Stimulated activated CD8-positive, alpha-beta memory T cell treated with anti-CD3 and anti-CD28 coated beads, Interleukin-4, amount 100 ng/mL, for 4 hours (primary cell): ENCODE measurements at places on chromosomes 16 and 17.
A peak's percentile ranks its signal among the peaks of the same experiment; 100 is the strongest.

- DNase-seq: no peak
Observed at GRCh38 chr16:57882792-57883191, 80.5 kb upstream of the KIFC3 start.

DNA sequence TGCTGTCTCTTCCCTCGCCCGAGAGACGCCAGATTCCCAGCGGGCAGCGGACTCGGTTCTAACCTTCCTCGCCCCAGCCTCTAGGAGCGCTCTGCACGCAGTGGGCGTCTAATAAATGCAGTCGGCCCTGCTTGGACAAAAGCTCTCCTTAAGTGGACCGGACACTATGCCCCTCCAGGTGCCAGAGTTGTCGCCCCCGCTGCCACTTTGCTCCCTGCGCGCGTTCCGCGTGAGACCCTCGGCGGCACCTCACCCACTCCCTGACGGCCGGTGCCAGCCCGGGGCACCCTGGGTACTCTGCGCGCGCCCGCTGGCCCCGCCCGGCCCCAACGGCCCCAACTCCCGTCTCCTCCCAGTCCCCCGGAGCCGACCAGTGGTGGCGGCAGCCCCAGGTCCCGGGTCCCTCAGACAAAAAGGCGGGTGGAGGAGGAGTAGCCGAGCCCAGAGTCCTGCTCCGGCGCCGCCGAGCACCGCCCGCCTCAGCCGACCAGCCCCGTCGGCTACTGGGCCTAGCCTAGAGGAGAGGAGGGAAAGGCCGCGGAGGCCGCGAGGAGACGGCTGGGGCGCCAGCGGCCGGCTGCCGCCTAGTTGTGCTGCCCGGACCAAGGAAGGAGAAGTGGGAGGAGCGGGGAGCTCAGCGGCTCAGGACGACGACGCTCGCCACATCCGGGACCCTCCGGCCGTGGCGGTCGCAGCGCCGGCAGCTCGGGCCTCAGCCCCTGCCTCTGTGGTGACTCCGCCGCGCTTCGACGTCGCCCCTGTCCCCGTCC is 123.0 kb downstream of the GOSR1 start:
- DNase-seq: peak; percentile 20

- DNase-seq: no peak
Observed at GRCh38 chr16:70686376-70687101, 686 bp upstream of the MTSS2 start.

GRCh38 chr17:59839651-59840328 is 53.0 kb downstream of the TUBD1 start:
- no peak for DNase-seq

DNA sequence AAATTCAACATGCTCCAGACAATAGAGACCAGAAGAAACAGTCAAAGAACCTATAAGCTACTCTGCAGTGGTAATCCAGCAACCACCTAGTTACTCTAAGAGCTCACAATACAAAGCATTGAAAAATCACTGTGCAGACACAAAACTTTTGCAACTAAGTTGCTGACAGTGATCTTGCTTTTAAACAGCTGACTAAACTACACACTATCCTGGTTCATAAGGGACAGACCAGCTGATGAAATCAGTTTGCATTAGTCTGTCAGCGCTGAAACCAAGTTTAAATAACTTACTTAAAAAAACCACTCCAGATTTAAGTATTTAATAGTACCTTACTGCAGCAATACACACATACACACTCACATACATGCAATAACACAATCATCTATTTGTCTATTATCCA is 4.6 kb downstream of the VEZF1 start:
- DNase-seq: no peak

DNA sequence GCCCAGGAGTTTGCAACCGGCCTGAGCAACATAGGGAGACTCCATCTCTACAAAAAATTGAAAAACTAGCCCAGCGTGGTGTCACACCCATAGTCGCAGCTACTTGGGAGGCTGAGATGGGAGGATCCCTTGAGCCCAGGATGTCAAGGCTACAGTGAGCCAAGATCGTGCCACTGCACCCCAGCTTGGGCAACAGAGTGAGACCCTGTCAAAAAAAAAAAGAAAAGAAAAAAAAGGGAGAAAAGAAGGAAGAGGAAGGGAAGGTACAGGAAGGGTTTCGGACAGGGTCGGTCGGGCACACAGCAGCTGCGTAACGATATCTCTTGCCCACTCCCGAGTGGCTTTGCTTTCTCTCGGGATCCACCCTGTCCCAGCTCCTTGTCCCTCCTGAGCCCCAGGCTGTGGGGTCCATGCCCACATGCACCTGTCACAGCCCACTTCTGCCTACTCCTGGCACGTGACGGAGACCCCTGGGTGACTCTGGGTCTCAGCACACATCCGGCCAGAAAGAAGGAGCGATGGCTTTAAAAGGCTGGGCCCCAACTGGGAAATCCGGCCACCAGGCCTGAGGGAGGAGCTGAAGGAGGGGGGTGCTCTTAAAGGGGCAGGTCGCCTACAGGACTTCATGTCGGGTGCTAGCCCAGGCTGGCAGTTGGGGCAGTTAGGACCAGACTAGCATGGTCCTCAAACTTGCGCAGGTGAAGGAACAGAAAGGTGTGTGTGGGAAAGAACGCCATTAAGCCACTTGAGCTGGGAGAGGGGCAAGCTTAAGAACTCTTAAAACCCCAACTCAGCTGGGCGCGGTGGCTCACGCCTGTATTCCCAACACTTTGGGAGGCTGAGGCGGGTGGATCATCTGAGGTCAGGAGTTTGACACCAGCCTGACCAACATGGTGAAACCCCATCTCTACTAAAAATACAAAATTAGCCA is at the start of gene GHDC:
GHDC (minus strand) TSS at position 526 of the 931 bp plus-strand sequence. CDS start 913 bp downstream, outside the sequence.
- peak; percentile 67 for DNase-seq

- DNase-seq: peak; percentile 32
Observed at GRCh38 chr17:72539981-72540897, 419.4 kb downstream of the SOX9 start.

GRCh38 chr17:48427598-48427997 is 2.4 kb downstream of the SKAP1 start:
- DNase-seq: peak; percentile 55

DNA sequence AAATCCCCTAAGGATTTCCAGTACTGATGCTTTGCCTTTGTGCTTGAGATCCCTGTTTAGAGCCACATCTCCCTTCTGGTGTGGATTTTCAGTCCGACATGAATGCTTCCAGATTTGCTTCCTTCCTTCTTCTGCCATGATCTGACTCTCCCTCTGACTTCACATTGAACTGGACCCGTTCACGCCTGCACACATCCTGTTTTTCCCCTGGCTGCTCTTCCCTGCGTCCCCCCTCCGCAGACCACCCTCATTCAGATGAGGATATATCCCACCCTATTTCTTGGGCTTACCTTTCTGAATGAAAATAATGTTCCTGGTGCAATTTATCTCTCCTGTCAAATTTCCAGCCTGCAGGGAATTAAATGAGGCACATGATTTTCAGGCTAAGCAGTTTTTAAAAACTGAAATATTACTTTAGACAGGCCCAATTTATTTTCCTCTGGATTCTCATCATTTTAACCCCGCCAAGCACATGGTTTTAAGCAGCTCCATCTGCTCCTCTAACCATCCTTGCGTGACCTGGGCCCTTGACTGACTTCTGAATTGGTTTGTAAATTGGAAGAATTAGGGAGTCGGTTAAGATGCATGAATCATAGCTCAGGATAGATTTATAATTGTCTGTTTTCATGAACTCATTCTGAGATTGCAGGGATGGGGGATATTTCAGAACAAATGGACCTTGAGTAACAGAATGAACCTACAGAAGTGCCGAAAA is 59.2 kb downstream of the BMERB1 start:
- no peak for DNase-seq

GRCh38 chr17:63419949-63420867 is 25.9 kb downstream of the CYB561 start:
- no peak for DNase-seq

DNA sequence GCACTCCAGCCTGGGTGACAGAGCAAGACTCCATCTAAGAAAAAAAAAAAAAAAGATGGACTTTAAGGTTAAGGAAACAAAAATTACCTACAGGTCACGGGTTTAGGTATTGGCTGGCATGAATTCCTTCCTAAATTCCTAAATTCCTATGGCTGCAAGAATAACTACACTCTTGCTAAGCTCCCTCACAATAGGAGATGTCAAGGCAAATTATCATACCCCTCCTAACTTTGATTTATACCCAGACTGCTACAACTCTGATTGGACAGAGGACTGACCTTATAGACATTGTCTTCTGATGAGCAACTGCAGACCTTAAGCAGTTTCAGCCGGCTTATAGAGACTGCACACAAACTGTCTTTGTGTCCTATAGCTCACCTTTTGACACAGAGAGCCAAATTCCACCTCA is 25.1 kb upstream of the TMC7 start:
- DNase-seq: no peak

- DNase-seq: no peak
Observed at GRCh38 chr17:70290770-70291169, 121.4 kb downstream of the KCNJ2 start.

GRCh38 chr17:57602896-57603295 is 142.2 kb downstream of the CCDC182 start:
- no peak for DNase-seq

DNA sequence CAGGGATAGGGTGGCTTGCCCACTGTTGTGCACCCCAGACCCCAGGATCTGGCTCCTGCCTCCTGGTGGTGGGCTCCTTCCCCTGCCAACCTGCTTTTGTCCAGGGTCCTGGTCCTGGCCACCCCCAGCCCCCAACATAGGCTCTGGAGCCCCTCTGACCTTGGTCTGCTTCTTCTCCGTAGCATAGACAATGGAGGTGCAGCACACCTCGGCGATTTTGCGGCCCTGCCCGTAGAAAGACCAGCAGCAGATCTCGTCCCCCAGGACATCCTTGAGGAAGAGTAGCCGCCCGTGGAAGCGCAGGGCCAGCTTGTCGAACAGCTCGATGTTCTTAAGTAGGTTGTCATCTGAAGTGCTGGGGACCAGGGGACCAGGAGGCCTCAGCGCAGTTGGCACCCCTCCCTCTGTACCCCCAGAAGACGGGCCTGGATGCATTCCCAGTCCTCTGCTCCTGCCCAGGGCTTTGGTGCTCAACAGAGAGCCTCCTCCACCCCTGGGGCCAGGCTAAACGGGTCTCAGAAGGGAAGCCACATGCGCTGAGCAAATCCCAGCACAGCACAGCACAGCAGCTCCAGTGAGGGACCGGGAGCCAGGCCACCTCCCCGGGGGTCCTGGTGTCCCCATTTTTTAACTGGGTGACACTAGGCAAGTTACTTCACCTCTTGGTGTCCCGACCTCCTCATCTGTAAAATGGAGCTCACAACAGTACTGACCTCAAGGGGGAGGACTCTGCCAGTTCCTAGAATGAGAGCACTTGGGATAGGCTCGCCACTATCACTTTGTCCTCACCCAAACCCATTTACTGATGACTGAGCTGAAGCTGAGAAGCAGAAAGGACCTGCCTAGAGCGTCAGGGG is 10.8 kb downstream of the ASPHD1 start:
- no peak for DNase-seq

DNA sequence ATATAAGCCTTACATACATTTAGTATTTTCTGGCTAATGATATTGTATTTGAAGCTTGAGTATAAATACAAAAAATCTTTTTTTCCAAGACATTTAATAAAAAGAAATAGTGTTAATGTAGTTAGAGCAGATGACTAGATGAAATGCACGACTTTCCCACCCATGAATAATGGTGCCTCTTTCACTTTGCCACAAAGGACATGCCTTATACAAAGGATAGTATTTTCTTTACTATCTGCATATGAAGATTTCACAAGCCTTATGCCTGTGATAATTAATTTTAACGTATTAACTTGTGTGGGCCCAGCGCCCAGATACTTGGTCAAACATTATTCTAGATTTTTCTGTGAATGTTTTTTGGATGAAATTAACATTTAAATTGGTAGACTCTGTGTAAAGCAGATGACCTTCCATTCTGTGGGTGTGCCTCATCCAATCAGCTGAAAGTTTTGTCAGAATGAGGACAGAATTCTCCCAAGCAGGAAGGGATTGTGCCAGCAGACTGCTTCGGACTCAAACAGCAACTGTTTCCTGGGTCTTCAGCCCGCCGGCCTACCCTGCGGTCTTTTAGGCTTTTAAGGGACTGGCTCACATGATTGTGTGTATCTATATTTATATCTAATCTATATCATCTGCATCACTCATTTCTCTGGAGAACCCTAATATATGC is 115.4 kb downstream of the USP22 start:
- no peak for DNase-seq

GRCh38 chr17:48611213-48611612 is 396 bp upstream of the HOXB7 start:
- no peak for DNase-seq

DNA sequence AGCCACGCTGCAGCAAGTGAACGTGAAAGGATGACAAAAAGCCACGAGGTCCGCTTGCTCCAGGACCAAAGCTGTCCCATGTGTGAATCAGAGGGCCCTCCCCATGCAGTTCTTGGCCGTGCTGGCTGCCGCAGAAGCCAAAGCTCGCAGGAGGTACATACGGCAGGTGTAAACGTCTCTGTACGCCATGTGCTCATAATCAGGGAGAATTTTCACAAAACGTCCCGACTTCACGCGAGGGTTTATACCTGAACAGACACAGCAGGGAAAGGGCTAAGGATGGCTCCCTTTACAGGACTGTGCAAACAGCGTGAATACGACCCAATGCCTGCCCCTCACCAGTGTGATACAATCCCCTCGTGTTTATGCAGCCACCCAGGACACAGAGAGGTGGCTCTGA is 25.3 kb downstream of the FBXO31 start:
- DNase-seq: no peak

GRCh38 chr16:55147396-55147795 is 176.6 kb upstream of the IRX6 start:
- no peak for DNase-seq

GRCh38 chr17:74850914-74851313 is 8.8 kb downstream of the GRIN2C start:
- no peak for DNase-seq

DNA sequence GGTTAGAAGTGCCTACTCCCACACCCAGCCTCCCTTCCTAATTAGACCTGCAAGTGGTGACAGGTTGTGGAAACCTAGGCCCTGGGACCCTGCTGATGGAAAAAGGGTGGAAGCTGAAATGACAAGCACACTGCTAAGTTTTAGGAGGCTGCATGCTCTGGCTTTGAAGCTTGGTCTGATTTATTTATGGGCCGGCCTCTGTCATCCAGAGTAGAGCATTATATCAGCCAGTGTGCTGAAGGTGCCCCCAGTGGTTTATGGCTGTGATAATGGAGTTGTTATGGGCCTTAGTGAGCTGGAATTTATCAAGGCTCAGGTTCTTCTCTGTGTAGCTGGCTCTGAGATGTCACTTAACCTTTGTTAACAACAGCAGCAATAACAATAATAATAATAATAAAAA is 142.6 kb downstream of the UTP18 start:
- no peak for DNase-seq

- peak; percentile 50 for DNase-seq
Observed at GRCh38 chr17:68200689-68201417, 47.0 kb upstream of the AMZ2 start.
